Bronchial epithelial cell (primary cell): ENCODE measurements at places on chromosomes 11 and 22. TPM values are rescaled to one million over a fixed set of nuclear protein-coding genes. Genes with fewer than 3 reads are reported as not detected.

Gene SHISAL1
- under 0.01 and 0.26 TPM in 2 replicates for total RNA-seq

Gene ATG2A
- total RNA-seq, result 6.1 and 7.8 TPM in 2 replicates

Gene UBQLN3
- 0.13 TPM in 1 of 2 replicates, not detected in the other for total RNA-seq

Gene OR52I2
- not detected in 2 replicates for total RNA-seq
